ENCODE measurements at places on chromosomes 13 and 19.

DNA sequence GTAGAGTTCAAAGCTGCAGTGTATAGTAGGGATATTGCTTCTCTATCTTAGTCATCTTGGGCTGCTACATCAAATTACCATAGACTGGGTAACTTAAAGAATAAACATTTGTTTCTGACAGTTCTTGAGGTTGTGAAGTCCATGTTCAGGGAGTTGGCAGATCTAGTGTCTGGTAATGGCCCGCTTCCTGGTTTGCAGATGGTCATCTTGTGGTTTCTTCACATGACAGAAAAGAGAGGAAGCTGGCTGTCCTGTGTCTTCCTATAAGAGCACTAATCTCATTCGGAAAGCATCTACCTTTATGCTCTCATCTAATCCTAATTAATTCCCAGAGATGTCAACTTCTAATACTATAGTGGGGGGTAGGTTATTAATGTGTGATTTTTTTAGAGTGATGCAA lies 6.2 kb downstream of the ZNF763 start:
- no peak for DNase-seq

- DNase-seq = peak; percentile 79
Measured at GRCh38 chr19:27742041-27742440, 1470.9 kb downstream of the UQCRFS1 start.

GRCh38 chr13:60837806-60838205 lies 440.8 kb downstream of the TDRD3 start:
- no peak for DNase-seq

DNA sequence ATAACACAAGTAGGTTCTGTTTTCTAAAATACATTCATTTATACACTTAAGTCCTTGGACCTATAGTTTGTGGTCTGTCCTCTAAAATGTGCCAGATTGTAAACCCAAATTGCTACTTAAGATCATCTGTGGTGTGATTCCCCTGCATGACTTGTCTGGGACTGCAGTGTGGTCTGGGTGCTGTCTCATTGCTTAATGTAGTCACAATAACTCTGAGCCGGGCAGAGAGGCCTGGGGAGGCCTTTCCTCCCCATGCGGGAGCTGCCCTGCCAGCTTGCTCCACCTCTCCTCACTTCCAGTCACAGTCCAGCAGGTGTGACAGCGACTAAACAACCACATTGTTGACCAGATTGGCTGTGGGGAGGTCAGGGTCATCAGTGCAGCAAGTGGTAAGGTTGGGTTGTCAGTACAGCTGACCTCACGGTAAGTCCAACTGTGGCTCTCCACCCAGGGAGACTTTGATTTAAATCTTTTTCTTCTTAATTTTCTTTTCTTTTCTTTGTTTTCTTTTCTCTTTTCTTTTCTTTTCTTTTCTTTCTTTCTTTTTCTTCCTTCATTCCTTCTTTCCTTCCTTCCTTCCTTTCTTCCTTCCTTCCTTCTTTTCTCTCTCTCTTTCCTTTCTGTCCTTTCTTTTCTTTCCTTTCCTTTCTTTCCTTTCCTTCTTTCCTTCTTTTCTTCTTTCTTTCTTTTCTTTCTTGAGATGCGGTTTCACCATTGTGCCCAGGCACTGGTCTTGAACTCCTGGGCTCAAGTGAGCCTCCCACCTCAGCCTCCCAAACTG lies 4.4 kb upstream of the TUBA3C start:
- DNase-seq = no peak

- DNase-seq = no peak
Measured at GRCh38 chr13:31755803-31756212, 16.5 kb downstream of the RXFP2 start.

- DNase-seq = no peak
Measured at GRCh38 chr13:109151255-109151654, 521.8 kb downstream of the MYO16 start.

- no peak for DNase-seq
Measured at GRCh38 chr19:13033244-13033643, 38.0 kb downstream of the NFIX start.

DNA sequence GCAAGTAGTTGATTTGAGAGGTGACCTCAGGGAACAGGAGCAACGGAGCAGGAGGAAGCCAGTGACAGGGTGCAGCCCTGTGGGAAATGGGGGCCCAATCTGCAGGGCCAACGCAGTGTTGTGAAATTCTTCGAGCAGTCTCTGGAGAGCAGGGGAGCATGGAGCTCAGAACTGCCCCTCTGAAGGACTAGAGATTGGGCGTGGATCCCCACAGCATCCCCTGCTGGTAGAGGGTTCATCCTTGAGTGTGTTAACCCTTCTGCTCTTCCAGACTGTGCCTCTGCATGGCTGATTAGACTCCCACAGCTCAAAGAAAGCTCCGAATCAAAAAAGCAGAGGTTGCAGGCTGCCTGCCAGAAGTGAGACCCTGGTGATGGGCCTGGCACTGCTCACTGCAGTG lies 77.9 kb upstream of the UQCRFS1 start:
- no peak for DNase-seq

DNA sequence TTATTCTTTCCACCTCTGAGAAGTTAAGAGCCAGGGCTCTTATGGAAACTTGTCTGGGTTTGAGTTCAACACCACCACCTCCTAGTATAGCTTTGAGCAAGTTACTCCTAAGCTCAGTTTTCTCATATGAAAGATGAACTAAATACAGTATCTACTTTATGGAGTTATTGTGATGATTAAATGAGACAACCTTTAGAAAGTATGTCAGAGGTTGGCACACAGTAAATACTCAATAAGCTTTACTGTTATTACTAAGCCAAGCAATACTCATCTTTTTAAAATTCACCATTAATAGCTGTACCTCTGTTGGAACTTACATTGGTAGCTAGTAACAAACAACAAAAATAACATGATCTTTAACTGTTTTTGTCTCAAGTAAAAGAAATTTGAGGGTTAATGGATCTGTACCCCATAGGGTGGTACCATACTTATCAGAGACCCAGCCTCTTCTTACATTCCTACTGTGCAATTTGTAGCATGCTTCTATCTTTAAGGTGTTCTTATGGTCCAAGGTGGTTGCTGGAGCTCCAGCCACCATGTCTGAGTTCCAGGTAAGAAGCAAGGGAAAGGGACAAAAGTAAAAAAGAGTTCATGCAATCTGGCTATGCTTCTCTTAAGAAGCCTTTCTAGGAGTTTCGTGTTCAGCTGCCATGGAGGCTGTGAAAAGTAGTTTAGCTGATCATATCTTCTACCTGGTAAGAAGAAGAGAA lies 24.1 kb upstream of the NDFIP2 start:
- DNase-seq = no peak

- peak; percentile 59 for DNase-seq
Measured at GRCh38 chr19:37346091-37346490, 24.8 kb upstream of the ZNF527 start.

GRCh38 chr13:40113643-40114304 lies 458.3 kb downstream of the COG6 start:
- no peak for DNase-seq

- DNase-seq = peak; percentile 41
Measured at GRCh38 chr19:2983351-2984214, 6.2 kb downstream of the TLE6 start.

GRCh38 chr19:37362733-37363132 lies 8.2 kb upstream of the ZNF527 start:
- no peak for DNase-seq

DNA sequence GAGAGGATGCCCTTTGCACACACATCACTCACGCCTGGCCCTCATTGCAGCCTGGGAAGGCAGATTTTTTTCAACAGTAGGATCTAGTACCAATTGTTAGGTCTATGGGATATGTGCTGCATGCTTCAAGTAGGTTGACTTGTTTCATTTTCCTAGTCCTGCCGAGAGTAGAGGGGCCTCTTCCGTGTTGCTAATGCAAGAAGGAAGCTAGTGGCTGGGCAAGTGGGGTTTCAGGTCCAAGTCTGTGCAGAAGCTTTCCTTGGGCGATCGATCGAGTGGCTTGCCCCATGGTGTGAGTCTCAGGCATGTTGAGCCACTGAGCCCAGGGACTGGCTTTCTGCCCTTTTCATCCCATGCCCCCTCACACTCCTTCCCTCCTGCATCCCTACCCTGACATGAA lies 13.7 kb downstream of the ILF3 start:
- DNase-seq = no peak

DNA sequence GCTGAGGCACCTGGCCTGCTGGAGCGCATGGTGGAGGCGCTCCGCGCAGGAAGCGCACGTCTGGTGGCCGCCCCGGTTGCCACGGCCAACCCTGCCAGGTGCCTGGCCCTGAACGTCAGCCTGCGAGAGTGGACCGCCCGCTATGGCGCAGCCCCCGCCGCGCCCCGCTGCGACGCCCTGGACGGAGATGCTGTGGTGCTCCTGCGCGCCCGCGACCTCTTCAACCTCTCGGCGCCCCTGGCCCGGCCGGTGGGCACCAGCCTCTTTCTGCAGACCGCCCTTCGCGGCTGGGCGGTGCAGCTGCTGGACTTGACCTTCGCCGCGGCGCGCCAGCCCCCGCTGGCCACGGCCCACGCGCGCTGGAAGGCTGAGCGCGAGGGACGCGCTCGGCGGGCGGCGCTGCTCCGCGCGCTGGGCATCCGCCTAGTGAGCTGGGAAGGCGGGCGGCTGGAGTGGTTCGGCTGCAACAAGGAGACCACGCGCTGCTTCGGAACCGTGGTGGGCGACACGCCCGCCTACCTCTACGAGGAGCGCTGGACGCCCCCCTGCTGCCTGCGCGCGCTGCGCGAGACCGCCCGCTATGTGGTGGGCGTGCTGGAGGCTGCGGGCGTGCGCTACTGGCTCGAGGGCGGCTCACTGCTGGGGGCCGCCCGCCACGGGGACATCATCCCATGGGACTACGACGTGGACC lies 9.7 kb upstream of the STRN4 start:
- no peak for DNase-seq

- DNase-seq = no peak
Measured at GRCh38 chr13:59250336-59251189, 913.2 kb downstream of the DIAPH3 start.

GRCh38 chr19:2051773-2052704 lies 995 bp upstream of the MKNK2 start:
- no peak for DNase-seq

- DNase-seq = no peak
Measured at GRCh38 chr13:107600971-107601370, 614.4 kb downstream of the LIG4 start.

DNA sequence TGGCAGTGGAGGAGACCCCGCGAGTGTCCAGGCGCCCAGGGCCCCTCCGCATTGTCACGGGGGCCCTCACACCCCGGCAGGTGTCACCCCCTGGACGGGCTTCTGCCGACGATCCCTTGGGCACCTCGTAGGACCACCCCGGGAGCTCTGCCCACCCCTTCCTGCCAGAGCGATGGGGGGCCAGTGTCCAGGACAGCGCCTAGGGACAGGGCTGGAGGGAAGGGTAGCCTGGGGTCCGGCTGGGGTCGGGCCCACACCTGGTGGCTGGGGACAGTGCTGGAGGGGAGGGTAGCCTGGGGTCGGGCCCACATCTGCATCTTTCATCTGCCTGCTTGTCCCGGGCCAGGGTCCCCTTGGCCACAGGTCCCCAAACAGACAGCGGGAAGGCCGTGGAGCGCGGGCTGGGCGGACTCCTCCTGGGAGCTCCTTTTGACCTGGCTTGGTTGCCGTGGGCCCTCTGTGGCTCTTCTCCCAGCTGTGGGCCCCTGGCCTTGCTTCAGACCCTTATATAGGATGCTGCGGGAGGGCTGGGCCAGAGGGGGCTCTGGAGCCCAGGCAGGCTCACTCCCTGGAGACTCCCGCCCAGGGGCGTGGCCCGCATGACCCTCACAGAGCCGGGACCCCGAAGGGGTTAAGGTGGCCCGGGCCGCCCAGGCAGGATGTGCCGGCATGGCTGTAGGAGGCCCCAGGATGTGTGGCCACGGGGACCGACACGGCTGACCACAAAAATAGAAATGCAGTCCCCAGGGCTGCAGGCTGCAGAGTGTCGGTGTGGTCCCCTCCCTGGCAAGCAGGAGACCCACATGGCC lies 74.1 kb upstream of the MCF2L start:
- DNase-seq = no peak

GRCh38 chr19:30090476-30090875 lies 148.4 kb downstream of the URI1 start:
- no peak for DNase-seq

DNA sequence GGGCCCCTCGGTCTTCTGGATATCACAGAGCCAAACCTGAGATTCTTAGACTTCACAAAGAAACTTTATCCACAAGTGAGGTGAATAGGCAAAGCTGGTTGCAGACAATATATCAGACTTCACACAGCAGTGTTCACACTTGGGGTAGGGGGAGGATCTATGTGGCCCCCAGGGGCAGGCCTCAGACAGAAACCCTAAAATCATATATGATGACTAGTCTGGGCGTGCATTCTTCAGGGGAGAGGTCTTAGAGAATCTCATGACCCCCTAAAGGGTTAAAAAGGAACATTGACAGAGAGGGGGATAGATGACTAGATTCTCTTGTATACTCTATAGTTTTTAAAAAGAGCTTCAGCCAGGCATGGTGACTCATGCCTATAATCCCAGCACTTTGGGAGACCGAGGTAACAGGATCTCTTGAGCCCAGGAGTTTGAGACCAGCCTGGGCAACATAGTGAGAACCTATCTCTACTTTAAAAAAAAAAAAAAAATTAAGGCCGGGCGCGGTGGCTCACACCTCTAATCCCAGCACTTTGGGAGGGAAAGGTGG lies 2.8 kb downstream of the TYROBP start:
- DNase-seq = no peak

DNA sequence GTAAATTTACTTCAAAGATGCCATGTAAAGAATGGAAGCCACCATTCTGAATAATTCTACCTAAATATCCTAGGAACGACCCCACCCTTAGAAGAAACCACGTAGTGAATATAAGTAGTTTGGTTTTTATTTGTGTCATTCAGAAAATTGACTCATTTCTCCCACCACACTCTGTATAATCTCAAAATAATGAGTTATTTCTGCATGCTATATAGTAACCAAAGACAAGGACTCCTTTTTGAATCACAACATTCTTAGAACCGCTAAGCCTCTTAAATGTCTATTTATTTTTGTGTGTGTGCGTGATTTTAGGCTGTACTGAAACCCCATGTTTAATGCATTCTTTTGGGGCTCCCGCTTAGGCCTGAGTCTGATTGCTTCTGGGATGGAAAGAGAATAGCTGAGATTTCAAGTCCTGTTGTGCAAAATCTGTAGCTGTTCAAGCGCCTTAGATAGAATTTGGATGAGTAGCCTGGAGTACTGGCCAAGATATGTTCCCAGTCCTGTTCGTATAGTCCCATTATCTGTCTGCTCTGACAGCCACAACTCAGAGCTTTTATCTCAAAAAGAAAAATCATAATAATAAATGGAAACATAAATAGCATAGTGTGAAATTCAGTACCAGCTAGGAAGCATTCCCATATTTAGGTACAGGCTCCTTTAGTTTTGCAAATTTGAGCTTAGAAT lies 532.4 kb upstream of the NBEA start:
- DNase-seq = peak; percentile 83

Measured in cerebellar cortex (tissue), 1 donor.